ENCODE measurements at places on chromosomes 7 and 10. TPM values are rescaled to one million over a fixed set of nuclear protein-coding genes. Genes with fewer than 3 reads are reported as not detected.

CHRM2 gene
- not detected for total RNA-seq

DNA sequence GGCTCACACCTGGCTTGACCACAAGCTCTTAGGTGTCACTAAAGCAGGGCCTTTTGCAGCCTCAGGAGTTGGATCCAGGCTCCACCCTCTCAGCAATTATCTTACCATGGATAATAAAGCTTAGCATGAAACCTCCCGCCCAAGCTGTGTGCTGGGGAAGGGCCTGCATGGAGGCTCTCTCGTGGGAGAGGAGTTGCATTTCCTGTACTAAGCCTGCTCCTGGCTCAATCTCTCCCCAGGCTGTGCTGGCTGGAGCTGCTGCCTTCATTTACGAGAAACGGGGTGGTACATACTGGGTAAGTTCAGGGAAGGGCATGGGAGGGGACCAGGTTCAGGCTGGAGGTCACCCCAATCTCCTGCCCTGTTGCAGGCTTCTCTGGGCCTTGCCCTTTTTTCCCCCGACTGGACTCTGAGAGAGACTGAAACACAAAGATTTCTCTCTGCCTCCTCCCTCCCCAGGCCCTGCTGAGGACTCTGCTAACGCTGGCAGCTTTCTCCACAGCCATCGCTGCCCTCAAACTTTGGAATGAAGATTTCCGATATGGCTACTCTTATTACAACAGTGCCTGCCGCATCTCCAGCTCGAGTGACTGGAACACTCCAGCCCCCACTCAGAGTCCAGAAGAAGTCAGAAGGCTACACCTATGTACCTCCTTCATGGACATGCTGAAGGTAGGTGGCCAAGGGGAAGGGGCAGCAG, 2.7 kb downstream of the TMEM176A start:
- no peaks in the 10 kb centered on the region for H3K36me3 ChIP-seq
- no peak overlapping the region for H3K4me3 ChIP-seq
- H3K4me1 ChIP-seq = no peaks in the 10 kb centered on the region
- H3K27ac ChIP-seq = no peak overlapping the region
- no peak for DNase-seq

DNA sequence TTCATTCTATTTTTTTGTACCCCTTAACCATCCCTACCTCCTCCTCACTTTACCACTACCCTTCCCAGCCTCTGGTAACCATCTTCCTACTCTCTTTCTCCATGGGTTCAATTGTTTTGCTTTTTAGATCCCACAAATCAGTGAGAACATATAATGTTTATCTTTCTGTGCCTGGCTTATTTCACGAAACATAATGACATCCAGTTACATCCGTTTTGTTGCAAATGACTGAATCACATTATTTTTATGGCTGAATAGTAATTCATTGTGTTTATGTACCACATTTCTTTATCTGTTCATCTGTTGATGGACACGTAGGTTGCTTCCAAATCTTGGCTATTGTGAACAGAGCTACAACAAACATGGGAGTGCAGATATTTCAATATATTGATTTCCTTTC, 24.1 kb downstream of the ATRNL1 start:
- no peak overlapping the region for H3K4me3 ChIP-seq
- H3K4me1 ChIP-seq = no peaks in the 10 kb centered on the region
- H3K36me3 ChIP-seq = no peaks in the 10 kb centered on the region
- no peaks in the 10 kb centered on the region for H3K27me3 ChIP-seq

- H3K27me3 ChIP-seq = no peaks in the 10 kb centered on the region
- H3K36me3 ChIP-seq = no peaks in the 10 kb centered on the region
- peaks cover 8% of the 10 kb centered on the region for H3K4me1 ChIP-seq
- no peak overlapping the region for H3K27ac ChIP-seq
- H3K4me3 ChIP-seq = no peak overlapping the region
- DNase-seq = no peak
These were observed 53.8 kb upstream of the SEC61G start for GRCh38 chr7:54812756-54813322.

BAIAP2L1 gene
- 2.0 TPM for total RNA-seq

GRCh38 chr7:4119848-4120247, 562.2 kb upstream of the FOXK1 start:
- no peak for DNase-seq
- H3K36me3 ChIP-seq = no peaks in the 10 kb centered on the region
- no peak overlapping the region for H3K4me3 ChIP-seq
- H3K27me3 ChIP-seq = no peaks in the 10 kb centered on the region
- H3K27ac ChIP-seq = no peak overlapping the region
- H3K4me1 ChIP-seq = no peaks in the 10 kb centered on the region

DNA sequence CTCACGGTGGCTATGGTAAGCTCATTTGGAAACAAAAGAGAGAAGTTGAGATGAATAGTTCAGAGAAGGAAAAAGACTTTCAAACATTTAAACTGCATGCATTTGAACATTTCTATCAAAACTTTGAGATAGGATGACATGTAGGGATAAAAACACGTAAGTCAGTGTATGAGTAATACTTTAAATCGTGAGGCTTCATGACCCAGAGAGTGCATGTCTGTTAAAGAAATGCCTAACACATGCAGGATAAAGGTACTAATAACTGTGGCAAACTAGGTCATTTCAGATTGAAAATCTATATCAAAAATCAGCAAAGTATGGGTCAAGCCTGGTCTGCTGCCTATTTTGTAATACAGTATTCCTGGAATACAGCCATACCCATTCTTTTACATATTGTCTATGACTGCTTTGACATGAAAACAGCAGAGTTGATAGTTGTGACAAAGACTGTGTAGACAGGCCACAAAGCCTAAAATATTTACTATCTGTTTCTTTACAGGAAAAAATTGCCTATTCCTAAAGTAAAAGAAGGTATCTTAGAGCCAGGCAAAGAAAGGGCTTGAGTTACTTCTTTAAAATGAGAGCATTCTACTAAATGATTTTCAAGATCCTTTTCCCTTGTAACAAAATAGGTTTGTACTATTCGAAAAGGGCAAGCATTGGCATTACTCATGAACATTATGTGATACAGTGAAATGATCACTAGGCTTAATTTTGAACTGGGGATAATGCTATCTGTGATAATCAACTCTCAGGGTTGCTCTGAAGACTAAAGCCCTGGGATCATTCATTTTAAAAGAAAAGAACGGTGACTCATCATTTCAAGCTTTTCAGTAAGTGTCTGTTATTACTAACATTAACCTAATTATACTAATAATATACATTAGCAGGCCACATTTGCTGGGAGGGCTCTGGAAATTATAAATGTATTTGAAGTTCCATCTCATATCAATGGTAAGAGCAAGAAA, 185.9 kb downstream of the CRPPA start:
- no peaks in the 10 kb centered on the region for H3K27me3 ChIP-seq
- no peak overlapping the region for H3K27ac ChIP-seq
- H3K36me3 ChIP-seq = no peaks in the 10 kb centered on the region
- H3K4me1 ChIP-seq = no peaks in the 10 kb centered on the region
- no peak overlapping the region for H3K4me3 ChIP-seq

DNA sequence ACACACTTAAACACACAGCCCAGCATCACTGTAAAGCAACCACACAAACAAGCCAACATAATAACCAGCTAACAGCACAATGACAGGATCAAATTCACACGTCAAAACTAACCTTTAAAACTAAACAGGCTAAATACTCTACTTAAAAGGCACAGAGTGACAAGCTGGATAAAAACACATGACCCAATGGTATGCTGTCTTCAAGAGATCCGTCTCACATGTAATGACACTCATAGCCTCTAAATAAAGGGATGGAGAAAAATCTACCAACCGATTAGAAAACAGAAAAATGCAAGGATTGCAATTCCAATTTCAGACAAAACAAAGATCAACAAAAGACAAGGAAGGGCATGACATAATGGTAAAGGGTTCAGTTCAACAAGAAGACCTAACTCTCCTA, 17.2 kb upstream of the PRSS58 start:
- H3K27ac ChIP-seq = no peak overlapping the region
- H3K36me3 ChIP-seq = no peaks in the 10 kb centered on the region
- H3K27me3 ChIP-seq = no peaks in the 10 kb centered on the region
- no peaks in the 10 kb centered on the region for H3K4me1 ChIP-seq

GRCh38 chr7:11576310-11576709, 255.7 kb downstream of the THSD7A start:
- H3K27me3 ChIP-seq = no peaks in the 10 kb centered on the region
- no peak overlapping the region for H3K4me3 ChIP-seq
- no peak overlapping the region for H3K27ac ChIP-seq
- no peak for DNase-seq
- no peaks in the 10 kb centered on the region for H3K4me1 ChIP-seq
- no peaks in the 10 kb centered on the region for H3K36me3 ChIP-seq

PSAP gene
- total RNA-seq = 1,106 TPM

AKAP9 gene
- total RNA-seq = 24.6 TPM
